ENCODE measurements at places on chromosomes 1 and 21.

DNA sequence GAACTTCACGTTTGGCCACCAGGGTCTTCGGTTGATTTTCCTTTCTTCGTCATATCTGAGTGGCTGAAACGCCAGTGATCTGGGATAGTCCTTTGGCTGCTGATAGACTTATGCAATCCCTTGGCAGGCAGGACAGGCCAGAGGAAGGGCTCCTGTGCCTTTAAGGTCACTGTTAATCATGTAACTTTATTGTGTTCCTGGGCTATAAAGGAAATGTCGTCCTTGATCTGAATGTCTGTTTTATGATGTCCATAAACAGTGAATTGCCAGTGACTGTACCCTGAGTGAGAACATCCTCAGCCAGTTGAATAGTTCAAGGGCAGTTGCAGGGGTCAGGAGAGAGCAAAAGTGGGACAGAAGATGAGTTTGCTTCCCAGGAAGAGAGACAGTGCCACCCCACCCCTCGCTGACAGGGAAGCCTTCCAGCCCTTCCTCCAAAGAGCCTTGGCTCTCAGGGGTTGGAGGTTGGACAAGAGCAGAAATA lies 68.0 kb downstream of the PDE9A start:
- no peak for DNase-seq

DNA sequence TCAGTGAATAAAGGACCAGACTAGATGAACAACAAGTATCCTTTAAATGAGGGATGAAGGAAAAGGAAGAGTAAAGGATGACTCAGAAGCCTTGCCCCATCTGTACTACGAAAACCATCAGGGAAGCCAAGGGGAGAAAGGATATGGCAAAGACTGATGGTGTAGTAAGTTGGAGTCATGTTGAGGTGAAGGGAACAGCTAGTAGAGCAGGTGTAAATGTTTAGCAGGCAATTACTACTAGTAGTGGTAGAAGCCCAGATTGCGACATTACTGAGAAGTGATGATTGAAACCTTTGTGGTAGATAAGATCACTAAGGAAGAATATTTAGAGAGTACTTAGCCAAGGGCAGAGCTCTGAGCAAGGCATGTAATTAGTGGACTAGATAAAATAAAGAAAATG lies 84.0 kb downstream of the PHTF1 start:
- no peak for DNase-seq

- DNase-seq = no peak
These were observed 11.9 kb upstream of the EDN2 start for GRCh38 chr1:41496080-41497055.

DNA sequence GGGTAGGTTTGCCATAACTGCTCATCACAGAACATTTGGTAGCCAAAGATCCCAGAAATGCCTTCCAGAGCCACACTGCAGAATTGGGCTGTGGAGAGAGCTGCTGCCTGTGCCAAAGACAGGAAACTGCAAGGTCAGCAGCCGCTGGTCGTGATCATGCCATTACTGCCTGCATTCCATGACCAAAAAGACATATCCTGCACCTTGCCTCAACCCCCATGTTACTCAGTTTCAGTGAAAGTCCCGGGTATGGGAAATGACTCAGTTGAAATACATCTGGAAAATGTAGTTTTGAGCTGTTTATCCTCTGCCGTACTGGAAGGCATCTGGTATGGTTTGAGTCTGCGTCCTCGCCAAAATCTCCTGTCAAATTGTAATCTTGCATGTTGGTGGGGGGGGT lies 161.7 kb downstream of the FCRL5 start:
- DNase-seq = no peak

DNA sequence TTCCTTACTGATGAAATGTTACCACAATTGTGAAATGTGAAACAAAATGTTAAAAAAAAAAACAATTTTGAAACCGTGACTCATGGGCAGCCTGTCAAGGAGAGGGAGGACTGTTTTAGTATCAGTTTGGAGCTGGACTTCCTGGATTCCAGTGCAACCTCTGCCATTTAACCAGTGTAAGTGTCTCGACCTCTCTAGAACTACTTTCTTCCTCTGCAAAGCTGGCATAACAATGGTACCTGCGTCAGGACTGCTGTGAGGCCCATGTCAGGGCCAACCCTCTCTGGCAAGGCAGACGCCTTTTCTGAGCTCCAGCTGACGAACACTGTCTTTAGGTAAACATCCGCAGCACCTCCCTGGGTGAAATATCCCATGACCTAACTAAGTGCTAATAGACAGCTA lies 20.9 kb downstream of the URB1 start:
- no peak for DNase-seq

DNA sequence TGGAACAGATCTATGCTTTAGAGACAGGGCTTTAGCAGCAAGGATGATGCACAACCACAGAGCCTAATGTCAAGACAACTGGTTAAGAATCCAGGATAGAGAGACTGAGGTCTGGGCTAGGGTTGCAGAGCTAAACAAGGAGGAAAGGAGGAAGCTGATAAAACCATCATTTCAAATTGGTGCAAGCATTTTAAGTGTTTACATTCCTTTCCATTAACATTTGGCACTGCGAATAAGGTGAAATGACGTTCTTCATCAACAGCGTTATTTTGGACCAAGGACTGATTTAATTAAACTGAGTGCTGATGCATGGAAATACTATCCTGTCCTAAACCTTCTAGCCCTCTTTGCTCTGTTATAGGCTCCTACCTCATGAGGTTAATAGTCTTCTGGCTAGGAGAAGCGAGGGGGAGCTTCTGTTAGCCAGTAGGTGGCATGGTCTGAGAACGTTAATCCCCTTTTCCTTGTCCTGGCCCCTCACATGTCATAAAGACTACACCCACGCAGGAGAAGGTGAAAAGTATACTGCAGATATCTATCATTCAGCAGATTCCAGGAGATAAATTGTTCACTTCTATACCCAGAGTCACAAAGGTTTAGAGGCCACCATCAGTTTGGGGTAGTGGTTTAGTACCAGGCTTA lies 7.6 kb upstream of the C1orf21 start:
- no peak for DNase-seq

DNA sequence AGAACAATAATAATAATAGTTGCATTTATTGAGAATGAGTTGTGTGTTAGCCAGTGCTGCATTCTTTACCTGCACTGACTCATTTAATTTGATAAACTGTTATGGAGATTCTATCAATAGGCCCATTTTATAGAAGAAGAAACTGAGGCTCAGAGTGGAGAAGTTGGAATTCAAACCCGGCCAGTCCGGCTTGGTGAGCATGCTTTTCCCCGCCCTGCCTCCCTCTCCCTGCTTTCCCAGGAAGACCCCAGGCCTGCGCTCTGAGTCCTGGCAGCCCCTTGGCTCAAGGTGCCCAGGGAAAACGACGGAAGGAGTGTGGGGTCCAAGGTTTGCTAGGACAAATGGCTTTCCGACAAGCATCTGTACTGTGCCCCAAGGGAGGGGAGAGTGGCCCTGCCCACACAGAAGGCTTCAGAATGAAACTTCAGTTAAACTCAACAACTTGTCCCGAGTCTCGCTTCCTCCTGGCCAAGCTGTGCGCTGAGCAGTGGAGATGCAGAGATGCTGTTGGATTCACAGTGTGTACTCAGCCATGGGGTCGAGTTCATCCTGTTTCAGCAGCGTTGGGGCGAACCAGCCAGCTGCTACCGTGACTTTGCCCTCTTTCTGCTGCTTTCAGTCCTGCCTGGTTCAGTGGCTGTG lies 23.3 kb upstream of the PADI6 start:
- DNase-seq = no peak

DNA sequence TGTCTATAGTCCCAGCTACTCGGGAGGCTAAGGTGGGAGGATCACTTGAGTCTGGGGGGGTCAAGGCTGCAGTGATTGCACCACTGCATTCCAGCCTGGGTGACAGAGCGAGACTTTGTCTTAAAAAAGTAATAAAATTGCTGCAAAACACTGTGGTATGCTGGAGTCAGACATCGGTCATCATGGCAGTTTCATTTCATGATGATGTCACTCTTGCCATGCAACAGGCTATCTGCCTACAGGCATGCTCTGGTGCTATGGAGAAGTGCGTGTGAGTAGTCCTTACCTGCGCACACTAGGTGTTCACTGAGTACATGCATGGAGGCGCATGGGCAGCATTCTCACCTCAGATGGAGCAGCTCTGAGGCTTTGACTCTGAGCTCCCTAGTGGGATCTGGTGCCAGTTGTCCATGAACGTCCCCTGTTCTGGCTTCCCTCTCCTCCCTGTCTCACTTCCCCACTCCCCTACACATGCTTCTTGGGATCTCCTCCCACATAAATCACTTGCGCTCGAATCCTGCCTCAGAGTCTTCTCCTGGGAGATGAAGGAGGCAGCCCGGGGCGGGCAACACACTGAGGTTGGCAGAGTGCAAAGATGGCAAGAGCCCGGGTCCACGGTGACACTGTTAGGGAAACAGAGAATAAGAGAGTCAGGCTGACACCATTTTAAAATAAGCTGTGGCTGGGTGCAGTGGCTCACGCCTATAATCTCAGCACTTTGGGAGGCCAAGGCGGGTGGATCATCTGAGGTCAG lies 10.4 kb upstream of the CELA3B start:
- no peak for DNase-seq

Data from midbrain (tissue), 1 donor.